ENCODE measurements at places on chromosomes 4 and X.
A peak's percentile ranks its signal among the peaks of the same experiment; 100 is the strongest.

- no peak for DNase-seq
Measured at GRCh38 chrX:17431171-17431570, 56.2 kb downstream of the NHS start.

DNA sequence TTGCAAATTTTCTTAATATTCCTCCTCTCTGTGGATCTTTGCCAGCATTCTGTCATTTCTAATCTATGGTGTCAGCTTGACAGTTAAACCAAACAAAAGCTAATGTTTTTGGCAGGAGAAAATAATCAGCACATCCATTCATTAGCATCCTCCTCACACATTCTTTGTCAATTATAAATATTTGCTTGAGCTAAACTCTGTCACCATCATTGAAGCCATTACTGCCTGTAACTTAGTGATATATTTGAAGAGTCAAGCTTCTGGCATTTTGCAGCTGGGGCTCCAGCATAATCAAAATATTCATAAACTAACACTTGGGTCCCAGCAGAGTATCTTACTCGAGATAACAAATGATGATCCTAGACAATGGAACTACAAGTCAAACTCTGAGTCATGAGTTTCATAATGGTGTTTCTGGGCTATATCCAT is 126.1 kb downstream of the EIF4E start:
- no peak for DNase-seq

DNA sequence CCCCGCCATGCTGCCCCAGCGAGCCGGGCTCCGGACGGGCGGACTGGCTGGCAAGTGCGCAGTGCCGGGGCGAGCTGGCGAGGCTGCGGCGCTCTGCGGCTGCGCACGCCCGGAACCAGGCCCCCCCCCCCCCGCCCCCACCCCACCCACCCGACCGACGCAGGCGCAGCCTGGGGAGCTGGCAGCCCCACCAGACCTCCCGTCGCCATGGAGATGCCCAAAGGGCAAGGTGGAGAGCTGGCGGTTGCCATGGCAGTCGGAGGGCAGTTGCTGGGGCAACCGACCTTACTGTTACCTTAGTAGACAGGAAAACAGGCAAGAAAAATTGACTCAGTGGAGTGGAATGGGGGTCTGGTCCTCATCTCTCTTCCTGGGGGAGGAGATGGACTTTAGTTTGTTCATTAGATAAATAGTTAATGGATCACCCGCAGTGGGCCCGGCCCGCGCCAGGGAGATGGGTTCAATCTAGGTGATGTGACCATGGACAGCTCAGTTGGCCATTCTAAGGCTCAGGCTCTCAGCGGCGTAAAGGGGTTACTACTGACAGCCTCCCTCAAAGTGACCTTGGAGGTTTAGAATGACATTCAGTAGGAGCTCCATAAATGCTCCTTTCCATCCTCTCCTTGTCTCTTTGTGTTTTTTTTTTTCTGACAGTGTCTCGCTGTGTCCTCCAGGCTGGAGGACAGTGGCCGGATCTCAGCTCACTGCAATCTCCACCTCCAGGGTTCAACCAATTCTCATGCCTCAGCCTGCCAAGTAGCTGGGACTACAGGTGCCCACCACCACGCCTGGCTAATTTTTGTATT is at the start of gene PCSK1N:
Gene PCSK1N (minus strand): TSS at position 87 of the 806 bp plus-strand sequence. CDS start 78 bp downstream, at position 9.
- peak; percentile 33 for DNase-seq

- no peak for DNase-seq
Measured at GRCh38 chr4:107885865-107886264, 45.5 kb upstream of the CYP2U1 start.

- no peak for DNase-seq
Measured at GRCh38 chr4:155587766-155588165, 78.9 kb upstream of the GUCY1A1 start.

DNA sequence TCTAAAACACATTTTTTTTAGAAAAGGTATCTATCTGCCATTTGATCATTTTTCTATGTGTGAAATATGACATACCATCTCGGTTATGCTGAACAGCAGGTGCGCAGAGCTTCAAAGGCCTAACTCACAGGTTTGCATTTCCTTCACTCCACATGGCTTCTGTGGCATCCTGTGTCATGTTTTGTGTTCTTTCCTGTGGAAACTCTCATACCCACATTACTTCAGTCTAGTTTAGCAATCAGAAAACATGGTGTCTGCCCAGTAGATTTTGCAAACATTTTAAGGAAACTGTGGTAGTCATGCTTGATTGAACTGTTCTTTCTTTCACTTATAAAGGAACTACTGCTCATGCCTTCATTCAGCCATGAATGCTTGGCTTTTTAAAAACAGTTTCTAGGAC is 11.3 kb upstream of the ARAP2 start:
- no peak for DNase-seq

- no peak for DNase-seq
Measured at GRCh38 chr4:67879486-67879885, 4.3 kb downstream of the TMPRSS11D start.

GRCh38 chr4:87258677-87259076 is 38.3 kb upstream of the KLHL8 start:
- DNase-seq: no peak

GRCh38 chr4:165301833-165302232 is 25.6 kb upstream of the MSMO1 start:
- no peak for DNase-seq

- no peak for DNase-seq
Measured at GRCh38 chr4:120633810-120634209, 288.7 kb downstream of the PRDM5 start.

GRCh38 chr4:98289375-98289774 is 28.2 kb downstream of the RAP1GDS1 start:
- DNase-seq: no peak

DNA sequence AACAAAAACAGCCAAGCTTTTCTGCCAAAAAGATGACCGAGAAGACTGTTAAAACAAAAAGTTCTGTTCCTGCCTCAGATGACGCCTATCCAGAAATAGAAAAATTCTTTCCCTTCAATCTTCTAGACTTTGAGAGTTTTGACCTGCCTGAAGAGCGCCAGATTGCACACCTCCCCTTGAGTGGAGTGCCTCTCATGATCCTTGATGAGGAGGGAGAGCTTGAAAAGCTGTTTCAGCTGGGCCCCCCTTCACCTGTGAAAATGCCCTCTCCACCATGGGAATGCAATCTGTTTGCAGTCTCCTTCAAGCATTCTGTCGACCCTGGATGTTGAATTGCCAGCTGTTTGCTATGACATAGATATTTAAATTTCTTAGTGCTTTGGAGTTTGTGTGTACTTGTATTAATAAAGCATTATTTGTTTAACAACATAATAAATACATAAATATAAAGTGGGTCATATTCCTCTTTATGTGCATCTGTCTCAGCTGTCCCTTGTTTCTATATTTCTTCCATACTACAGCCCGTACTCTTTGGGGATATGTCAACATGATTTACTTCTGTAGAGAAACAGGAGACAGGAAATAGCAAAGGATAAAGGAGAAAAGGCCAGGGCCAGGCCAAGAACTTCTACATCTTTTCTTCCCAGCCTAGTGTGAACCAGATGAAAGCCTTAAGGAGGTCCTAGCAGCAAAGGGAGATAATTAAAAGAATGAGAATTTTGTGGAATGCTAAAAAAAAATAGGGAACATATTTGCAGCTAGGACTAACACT is 667 bp downstream of the PTTG2 start:
- DNase-seq: no peak

DNA sequence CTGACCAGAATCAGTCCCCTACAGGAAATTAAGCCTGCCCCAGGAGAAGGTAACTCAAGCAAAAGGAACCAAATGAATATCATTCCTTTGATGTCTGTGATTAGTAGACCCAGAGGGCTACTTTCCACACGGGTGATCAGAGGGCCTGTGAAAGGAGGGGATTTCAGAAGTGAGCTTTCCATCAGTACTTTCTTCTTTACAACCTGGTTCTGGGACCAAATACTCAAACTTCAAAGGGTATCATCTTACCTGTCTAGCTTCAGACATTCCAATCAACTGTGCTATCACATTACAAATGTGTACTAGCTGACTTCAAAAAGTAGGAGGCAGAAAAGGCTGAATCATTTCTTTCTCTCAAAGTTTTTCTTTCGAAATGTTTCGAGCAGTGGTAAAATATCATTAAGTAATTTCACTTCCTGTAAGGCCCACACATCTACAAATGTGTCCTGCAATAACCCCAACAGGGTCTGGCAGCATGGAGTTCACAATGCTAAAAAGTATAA is 23.9 kb downstream of the ACSL4 start:
- DNase-seq: no peak

DNA sequence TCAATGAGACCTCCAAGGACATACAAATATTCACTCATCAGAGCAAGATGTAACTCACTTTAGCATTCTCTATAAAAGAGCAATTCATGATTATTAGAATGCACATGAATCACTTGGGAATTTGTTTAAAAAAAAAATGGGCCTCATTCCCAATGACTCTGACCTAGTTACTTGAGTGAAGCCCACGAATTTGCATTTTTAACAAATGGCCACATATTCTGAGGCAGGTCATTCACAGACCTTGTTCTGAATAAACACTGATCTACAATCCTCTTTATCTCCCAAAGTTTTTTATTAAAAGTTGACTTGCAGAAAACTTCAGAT is 255.1 kb upstream of the VEGFC start:
- no peak for DNase-seq

- DNase-seq: no peak
Measured at GRCh38 chr4:86451560-86452330, 91.9 kb upstream of the MAPK10 start.

DNA sequence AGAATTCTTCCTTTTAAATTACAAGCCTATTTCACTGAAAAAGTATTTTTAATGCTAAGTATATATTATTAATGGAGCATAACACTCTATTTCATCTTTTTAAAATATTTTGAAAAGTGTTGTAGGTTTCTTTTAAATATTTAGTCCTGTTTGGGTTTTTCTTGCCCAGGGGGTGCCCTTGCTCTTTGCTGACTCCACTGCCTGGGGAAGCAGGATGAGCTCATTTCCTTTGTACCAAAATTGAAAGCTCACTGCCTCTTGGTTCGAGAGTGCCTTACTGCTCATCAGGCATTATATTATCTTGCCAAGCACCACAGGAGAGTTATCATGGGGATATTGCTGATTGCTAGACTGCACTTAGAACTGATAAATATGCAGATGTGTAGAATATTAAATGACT is 819.2 kb downstream of the PCDH18 start:
- DNase-seq: no peak

GRCh38 chr4:90152024-90152423 is 24.8 kb downstream of the CCSER1 start:
- no peak for DNase-seq

DNA sequence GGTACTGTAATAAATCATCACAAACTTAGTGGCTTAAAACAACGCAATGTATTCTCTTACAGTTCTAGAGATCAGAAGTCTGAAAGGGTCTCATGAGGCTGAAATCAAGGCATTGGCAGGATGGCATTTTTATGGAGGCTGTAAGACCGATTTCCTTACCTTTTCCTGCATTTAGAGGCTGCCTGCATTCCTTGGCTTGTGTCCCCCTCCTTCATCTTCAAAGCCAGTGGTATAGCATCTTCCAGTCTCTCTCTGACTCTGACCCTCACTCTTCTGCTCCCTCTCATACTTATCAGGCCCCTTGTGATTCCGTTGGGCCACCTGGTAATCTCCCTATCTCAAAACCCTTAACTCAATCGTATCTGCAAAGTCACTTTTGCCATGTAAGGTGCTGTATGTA is 258.2 kb upstream of the JADE1 start:
- no peak for DNase-seq

DNA sequence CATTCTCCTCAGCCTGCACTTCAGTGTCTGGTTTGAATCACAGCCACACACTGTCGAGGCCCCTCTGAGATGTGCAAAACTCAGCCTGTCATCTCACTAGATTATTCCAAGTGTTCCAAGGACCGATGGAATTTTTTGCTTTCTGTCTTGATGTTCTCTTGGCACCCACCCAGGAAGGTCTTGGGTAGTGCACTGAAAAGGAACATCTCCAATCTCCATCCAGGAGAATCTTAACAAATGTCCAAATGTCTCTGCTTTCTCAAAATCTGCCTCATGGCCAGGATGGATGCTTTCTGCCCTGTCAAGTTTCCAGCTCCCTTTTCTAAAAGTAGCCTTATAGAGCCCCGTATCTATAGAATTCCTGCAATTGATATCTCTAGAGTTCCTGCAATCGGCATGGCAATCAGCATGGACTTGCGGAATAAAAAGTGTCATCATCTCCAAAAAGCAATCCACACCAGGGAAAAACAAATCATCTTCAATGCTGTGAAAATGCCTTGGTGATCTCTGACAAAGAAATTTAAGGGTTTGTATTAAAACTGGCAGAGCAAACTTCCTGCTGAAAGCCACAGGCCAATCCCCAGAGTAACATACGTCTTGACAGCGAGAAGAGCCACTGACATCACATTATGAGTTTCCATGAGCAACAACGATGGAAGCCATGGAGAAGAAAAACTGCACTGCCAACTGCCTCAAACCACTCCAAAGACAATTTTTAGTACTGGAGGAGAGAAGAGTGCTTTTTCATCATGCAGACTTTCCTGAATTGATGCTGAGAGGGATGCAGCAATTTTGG is 215.3 kb upstream of the FAM9B start:
- DNase-seq: no peak

DNA sequence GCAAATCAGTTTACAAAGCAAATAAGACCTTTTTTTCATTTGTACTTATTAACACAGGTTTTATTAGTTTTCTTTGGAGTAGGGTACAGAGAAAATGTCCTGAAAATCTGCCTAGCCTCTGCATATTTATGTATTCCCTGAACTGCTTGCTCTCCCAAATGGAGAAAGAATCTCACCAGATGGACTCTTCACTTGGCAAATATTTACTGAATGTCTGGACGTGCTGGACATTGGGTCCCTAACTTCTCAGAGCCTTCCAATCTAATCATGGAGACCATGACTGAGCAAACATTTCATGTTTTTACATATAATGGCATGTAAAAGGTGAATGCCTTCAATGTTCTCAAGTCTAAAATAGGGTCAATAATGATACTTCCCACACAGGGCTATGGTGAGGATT is 126.0 kb downstream of the CHRDL1 start:
- DNase-seq: no peak

- no peak for DNase-seq
Measured at GRCh38 chr4:83128240-83128929, 13.9 kb upstream of the PLAC8 start.

- no peak for DNase-seq
Measured at GRCh38 chr4:168637872-168638756, 141.3 kb downstream of the PALLD start.

- DNase-seq: no peak
Measured at GRCh38 chr4:168773388-168774195, 236.5 kb downstream of the CBR4 start.

DNA sequence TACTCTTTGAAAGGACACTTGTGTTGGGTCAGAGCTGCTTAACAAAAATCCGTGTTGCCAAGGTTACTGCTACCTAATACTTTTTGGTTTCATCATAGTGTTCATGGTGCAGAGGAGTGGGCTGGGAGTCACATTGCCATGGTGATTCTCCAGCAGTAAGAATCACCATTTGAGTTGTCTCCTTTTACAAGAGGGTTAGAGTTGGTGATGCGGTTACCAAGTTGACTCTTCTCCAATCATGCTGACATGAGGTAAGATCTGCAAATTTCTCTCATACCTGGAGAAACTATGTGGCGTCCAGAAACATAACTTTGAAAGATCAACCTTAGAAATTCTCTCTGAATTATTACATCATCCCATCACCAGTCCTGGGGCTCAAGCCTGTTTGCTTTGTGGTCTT is 242.9 kb upstream of the CNKSR2 start:
- DNase-seq: no peak

All from activated T-cell treated with anti-CD3 and anti-CD28 coated beads, Interleukin-2, amount 50 U/mL, for 48 hours (primary cell).